ENCODE measurements at places on chromosomes 11 and 22.
A peak's percentile ranks its signal among the peaks of the same experiment; 100 is the strongest.

DNA sequence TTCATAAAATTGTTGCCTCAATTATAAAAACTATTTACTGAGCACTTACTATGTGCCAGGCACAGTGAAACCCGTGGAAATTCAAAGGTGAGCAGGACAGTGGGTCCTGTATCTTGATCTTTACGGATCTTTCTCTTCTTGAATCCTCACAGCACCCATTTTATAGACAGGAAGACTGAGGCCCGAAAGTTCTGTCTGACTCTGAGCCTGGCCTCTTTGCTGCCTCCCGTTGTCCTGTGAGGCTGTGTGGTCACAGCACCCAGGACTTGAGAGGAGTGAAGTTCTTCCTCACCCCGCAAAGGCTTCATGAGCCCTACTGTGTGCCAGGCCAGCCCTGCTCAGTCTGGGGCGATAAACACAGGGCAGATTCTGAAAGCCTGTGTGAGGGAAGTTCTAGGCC lies 13.4 kb upstream of the MN1 start:
- DNase-seq: no peak

GRCh38 chr11:924406-925157 lies 1.1 kb upstream of the AP2A2 start:
- no peak for DNase-seq

DNA sequence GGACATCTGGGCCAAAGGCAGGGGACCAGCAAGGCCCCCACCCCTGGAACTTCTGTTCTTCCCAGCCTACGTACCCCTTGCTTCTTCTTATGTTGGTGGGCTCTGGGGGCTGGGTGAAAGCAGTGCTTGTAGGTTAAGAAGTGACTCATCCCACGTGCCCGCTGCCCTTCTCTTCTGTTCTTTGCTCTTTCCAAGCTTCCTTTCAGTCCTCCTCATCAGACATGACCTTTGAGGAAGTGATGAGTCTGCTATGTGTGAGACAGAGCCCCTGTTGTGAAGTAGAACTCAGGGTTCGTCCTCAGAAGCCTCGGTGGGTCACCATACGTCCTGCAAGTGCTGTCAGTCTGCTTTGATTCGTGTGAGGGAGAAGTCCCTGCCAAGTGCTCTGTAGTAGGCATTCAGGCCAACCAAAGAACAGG lies 12.7 kb downstream of the MED15 start:
- DNase-seq: no peak

GRCh38 chr22:22721681-22722354 lies 77.4 kb downstream of the GGTLC2 start:
- DNase-seq: no peak

DNA sequence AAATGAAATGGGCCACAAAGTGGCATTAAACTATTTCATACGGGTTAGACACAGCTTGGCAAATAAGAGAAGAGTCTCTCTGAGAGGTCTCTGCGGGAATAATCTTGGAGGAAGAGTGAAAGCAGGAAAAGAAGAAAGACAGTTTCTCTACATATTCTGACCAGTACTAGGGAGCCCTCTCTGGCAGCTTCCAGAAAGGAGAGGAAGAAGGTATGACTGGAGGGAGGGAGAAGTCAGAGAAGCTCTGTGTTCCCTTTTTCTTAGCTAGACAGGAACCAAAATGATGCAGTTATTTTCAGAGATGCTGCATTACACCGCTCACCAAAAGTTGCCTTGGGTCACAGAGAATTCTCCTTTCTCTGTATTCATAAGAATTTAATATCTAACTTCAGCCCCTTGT lies 382.1 kb downstream of the KCNA4 start:
- no peak for DNase-seq

- DNase-seq: no peak
Observed at GRCh38 chr11:86723281-86723680, 50.9 kb upstream of the ME3 start.

DNA sequence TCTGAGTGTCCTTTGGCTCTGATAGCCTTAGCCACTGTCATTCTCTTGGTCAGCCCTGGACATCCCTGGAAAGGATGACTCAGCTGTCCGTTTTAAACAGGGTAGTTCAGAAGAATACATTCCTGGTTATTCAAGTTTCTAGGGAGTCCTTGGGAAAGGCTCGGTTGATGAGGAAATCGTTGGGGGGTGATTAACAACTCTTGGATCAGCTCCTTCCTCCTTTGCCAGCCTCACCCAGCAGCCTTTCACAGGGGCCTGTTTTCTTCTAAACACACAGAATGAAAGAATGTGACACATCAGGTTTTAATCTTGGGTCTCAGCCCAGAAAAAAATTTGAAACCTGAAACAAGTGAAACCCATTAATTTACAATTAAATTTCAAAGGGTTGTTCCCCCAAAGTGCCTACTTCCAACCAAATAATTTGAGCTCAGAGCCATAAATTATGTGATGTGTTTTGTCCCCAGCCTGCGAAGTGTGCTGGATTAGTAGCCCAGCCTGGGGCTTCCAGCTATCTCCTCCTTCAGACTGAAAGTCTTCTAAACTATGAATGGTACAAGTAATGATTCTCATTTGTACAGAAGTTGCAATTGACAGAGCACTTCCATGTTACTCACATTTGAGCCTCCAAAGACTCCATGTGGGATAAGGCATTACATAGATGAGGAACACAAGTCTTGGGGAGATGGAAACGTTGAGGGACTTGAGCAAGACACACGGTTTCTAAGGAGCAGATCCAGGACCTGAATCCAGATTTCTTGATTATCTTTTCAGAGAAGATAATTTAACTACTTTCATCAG lies 19.3 kb upstream of the MRGPRX2 start:
- DNase-seq: no peak

GRCh38 chr11:2561696-2562581 lies 117.1 kb downstream of the KCNQ1 start:
- no peak for DNase-seq

- DNase-seq: no peak
Observed at GRCh38 chr22:44179989-44180705, 578 bp upstream of the PARVG start.

DNA sequence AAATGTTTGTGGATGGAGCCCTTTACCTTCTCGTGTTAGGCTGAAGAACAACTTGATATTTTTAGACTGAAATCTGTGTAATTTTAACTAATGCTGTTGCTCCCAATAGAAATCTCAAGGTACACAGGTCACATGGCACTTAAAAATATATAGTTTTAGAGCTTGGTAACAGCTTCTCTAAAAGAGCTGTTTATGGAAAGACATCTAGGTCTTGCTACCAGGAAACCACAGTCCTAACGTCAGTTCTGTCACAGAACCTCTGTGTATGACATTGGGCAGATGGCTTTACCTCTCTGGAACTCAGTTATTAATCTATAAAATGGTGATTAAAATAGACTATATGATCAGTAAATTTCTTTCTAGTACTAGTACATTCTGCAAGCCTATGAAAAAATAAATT lies 35.4 kb downstream of the PAK1 start:
- DNase-seq: peak; percentile 70

DNA sequence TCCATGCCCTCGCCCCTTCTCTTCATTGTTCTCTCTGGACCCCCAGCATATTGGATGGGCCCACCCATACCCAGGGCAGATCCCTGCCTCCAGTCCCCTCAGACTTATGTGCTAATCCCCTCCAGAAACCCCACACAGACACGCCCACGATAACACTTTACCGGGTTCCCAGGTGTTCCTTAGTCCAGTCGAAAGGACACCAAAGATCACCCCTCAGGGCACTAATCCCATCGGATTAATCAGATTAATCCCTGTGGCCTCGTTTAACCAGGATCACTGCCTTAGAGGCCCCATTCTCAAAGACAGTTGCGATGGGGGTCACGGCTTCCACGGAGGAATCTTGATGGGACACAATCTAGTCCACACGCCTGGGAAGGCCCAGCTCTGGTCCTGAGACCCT lies 80.8 kb downstream of the SHANK2 start:
- no peak for DNase-seq

GRCh38 chr22:48807155-48807554 lies 1020.5 kb downstream of the BRD1 start:
- no peak for DNase-seq

DNA sequence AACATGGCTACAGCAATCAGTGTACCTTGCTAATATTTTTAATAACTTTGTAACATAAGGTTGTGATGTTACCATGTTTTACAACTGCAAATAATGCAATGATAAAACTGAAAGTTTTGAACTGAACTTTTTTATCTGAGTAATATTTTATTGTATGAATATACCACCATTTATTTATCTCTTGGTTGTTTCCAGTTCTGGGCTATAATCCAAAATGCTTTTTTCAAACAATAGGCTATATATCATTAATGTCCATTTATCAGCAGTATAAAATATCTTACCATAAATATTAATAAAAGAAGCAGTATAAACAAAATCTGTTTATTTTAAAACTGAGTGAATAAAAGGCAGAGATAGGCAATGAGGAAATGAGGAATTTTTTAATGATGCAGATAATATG lies 63.3 kb downstream of the SIK3 start:
- DNase-seq: no peak

DNA sequence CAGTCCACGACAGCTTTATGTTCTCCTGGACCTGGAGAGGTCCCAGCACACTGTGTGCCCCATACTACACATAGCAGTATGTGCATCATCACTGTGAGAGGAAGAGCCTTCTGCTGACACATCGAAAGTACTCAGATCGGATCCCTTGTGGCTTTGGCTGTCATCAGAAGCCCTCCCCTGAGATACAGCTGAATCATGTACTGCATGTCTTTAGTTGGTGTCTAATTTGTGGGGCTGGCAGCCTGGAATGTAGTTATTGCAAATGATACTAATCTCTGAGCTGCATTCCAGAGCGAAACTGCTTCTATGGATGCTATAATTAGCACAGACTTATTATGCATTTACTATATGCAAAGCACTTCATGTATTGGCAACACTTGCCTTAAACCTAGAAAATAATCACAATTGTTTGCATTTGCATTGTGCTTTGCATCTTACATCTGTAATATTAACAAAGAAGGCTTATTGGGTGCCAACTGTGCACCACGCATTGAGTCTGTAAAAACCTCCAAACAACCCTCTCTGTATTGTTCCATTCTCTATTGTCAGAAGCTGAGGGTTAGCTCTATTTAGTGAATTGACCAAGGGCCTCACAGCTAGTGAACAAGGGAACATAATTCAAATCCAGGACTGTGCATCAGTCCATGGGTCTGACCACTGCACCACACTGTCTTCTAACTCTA lies 89.2 kb upstream of the CRTAM start:
- DNase-seq: peak; percentile 97

DNA sequence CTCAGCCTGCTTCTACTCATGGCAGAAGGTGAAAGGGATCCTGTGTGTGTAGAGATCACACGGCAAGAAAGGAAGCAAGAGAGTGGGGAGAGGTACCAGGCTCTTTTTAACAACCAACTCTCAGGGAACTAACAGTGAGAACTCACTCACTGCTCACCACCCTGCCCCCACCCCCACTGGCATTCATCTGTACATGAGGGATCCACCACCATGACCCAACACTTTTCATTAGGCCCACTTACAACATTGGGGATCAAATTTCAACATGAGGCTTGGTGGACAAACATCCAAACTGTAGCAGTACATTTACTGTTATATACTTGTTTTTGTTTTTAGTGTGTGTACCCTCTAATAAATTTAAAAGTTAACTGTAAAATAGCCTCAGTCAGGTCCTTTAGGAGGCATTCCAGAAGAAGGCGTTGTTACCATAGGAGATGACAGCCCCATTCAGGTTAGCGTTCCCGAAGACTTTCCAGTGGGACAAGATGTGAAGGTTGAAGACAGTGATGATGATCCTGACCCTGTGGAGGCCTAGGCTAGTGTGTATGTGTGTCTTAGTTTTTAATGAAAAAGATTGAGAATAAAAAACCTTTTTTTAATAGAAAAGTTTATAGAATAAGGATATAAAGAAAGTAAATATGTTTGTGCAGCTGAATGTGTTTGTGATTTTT lies 11.3 kb downstream of the CUL5 start:
- DNase-seq: no peak

DNA sequence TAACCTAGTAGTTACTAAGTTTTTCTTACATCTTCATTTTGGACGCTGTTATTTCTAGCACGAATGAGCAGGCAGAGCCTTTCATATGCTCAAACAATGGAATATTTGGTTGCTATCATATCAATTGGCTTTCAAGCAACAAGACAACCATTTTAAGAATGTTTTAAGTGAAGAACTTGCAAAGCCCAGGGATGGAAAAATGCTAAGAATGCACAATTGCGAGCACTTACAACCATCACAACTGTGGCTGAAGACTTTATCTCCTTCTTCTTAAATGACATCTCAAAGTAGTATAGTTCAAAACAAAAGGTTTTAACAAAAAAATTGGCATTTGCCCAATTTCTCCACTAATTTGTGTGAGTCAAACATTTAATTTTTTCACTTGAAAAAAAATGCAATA lies 8.3 kb upstream of the MMP1 start:
- DNase-seq: no peak

GRCh38 chr11:105181100-105181499 lies 41.5 kb upstream of the CARD18 start:
- DNase-seq: no peak

DNA sequence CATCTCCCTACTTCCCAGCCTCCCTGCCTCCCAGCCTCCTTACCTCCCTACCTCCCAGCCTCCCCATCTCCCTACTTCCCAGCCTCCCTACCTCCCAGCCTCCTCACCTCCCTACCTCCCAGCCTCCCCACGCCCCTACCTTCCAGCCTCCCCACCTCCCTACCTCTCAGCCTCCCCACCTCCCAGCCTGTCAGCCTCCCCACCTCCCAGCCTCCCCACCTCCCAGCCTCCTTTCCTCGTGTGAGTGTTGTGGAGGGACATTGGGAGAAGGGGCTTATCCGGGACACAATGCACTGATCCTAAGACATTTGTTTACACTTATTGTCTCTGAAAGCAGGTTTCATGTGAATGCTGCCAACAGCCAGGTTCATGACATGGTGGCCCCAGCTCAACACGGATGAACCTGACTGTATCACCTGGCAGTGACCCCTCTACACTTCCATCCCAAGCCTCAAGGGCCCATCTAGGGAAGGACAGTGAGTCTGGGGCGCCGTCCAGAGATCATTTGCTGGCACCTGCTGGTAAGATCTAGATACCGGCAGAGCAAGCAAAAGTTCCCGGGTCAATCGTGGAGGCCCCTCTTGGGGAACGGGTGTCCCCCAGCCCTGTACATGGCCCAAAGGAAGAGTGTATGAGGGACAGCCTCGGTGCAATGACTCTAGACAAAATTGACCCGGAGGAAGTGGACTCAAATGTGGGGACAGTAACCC lies 34.5 kb upstream of the TH start:
- no peak for DNase-seq

DNA sequence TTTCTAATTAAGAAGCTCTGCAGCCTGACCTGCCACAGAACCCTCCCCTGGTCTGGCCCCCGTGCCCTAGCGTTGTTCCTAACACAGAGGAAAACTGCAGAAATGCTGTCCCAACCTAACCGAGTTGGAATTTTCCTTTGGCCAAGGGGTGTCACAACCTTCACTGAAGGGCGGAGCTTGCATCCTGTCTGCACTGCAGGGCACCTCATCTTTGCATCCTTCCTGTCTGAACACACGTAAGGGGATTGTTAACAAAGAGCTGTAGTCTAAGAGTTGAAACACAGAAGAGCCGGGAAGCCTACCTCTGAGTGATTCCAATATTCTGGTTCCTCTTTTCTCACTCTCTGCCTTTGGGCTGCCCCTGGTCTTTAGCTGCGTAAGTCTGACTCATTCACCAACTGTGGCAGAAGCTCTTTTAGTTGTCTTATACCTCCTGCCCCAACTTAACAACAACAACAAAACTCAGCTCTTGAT lies 1.6 kb downstream of the DIXDC1 start:
- DNase-seq: peak; percentile 30

GRCh38 chr11:75603791-75604736 lies 42.0 kb downstream of the SERPINH1 start:
- no peak for DNase-seq

- DNase-seq: no peak
Observed at GRCh38 chr11:66188580-66188979, 79.9 kb upstream of the RAB1B start.

- no peak for DNase-seq
Observed at GRCh38 chr11:121334973-121335710, 42.6 kb downstream of the SC5D start.
